ENCODE measurements at places on chromosomes 5 and 9.
A peak's percentile ranks its signal among the peaks of the same experiment; 100 is the strongest.

- no peak for DNase-seq
Observed at GRCh38 chr5:134097211-134097749, 17.2 kb upstream of the TCF7 start.

- no peak for DNase-seq
Observed at GRCh38 chr5:133284306-133284705, 232.5 kb downstream of the HSPA4 start.

GRCh38 chr9:107870927-107871680 lies 381.5 kb upstream of the KLF4 start:
- no peak for DNase-seq

DNA sequence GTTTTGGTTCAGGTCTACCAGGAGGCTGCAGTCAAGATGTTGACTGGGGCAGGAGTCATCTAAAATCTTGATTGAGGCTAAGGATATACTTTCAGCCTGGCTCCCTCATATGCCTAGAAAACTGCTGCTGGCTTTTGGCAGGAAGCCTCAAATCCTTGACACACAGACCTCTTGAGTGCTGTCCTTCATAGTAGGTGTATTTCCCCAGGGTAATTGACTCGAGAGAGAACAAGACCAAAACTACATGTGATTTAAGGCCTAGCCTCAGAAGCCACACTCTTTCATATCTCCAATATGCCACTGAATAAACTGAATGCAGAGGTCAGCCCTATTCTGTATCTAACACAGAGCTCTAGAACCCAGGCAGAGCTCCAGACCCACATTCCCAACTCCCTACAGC lies 402.3 kb upstream of the ADAMTS16 start:
- DNase-seq: no peak

DNA sequence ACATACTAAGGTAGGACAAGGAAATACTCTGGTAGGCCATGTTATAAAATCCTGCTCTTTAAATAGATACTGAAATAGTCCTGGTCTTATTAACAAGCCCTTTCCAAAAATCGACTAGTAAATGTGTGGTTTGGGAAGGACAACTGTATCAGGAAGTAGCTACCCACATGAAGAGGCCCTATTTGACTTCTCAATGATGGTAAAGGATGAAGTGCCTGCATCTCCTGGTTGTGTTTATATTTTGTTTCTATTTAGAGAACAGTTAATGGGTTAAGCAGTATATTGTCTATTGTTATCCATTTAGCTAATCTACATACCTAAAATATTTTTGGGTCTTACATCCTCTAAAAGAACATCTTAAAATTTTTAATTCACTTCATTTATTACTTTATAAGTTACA lies 12.5 kb downstream of the GDF9 start:
- DNase-seq: no peak

DNA sequence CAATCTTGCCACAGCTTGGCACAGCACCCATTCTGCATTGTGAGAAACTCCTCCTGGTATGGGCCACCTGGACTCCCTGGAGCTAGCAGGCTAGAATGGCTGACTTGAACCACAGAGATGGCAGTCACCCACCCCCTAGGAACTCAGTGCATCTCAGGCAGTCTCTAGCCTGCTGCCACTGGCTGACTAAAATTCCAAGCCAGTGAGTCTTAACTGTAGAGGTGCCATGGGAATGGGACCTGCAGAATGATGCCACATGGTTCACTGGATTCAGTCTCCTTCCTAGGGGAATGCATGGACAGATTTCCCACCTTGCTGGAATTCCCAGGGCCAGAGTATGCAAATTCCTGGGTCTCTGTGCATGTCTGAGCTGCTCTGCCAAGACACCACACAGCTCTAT lies 382.9 kb downstream of the MAN2A1 start:
- no peak for DNase-seq

DNA sequence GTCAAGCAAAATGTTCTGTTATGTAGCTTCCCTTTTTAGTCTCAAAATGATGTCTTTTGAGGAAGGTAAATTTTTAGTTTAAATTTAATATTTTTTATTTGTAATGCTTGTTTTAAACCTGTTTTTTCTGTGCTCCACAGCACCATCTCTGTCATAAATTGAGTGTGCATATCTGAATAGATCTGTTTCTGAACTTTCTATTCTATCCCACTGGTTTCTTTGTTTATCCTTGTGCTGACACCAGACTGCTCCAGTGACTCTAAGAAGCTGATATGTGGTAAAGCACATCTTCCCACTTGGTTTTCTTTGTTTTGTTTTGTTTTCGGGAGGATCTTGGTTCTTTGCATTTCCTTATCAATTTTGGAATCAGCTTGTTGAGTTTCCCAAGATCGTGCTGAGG lies 7.1 kb upstream of the RNF145 start:
- DNase-seq: no peak

DNA sequence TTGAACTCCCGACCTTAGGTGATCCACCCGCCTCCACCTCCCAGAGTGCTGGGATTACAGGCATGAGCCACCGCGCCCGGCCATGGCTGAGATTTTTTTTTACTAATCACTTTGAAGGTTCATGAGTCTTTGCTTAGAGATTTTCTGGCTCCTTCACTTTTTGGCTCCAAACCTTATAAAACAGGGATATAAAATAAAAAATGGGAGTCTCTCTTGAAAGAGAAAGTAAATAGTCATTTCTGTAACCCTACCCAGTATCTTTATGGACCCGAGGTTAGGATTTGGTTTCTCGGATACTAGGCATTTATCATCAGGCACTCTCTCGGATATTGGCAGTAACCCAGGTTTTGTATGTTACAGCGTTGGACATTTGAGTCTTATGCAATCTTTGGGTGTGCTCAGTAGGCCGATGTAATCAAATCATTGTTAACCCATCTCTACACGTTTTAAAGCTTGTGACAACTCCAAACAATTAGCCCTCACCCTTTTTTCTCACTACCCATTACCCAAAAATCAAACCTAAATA lies 25.3 kb downstream of the STXBP1 start:
- DNase-seq: no peak

- peak; percentile 37 for DNase-seq
Observed at GRCh38 chr9:96442491-96442890, 7.5 kb upstream of the HABP4 start.

DNA sequence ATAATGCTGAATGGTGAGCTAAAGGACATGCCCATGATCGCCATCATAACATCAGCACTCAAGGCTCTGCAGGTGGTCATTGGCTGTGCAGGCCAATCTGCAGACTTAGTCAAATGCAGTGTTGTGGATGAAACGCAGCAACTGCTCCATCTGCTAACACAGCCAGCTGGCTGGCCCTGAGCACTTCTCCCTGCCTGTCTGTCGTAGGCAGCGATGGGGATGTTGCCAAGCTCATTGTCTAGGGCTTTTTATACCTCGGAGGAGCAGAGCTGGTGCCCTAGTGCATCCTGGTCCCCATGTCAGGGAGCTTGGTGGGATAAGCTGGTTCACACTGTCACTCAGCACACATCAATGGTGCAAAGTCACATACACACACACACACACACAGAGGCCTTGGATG lies 189.4 kb downstream of the TENT4A start:
- DNase-seq: no peak

DNA sequence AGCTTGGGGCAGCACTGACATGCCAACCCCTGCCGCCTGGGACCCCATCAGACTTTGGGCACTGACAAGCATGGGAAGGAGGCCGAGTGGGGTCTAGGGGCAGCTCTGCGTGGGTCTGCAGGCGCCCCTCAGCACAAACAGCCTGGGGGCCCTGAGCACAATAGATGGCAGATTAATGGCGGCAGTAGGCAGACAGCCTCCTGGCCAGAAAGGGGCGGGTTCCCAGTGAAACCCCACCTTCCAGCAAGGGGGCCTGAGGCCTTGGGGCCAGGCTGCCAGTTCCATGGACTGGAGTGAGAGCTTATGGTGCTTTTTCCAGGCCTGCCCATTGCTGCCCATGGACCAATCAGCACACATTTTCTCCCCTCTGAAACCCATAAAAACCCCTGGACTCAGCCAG lies 2031.2 kb downstream of the EFNA5 start:
- no peak for DNase-seq

DNA sequence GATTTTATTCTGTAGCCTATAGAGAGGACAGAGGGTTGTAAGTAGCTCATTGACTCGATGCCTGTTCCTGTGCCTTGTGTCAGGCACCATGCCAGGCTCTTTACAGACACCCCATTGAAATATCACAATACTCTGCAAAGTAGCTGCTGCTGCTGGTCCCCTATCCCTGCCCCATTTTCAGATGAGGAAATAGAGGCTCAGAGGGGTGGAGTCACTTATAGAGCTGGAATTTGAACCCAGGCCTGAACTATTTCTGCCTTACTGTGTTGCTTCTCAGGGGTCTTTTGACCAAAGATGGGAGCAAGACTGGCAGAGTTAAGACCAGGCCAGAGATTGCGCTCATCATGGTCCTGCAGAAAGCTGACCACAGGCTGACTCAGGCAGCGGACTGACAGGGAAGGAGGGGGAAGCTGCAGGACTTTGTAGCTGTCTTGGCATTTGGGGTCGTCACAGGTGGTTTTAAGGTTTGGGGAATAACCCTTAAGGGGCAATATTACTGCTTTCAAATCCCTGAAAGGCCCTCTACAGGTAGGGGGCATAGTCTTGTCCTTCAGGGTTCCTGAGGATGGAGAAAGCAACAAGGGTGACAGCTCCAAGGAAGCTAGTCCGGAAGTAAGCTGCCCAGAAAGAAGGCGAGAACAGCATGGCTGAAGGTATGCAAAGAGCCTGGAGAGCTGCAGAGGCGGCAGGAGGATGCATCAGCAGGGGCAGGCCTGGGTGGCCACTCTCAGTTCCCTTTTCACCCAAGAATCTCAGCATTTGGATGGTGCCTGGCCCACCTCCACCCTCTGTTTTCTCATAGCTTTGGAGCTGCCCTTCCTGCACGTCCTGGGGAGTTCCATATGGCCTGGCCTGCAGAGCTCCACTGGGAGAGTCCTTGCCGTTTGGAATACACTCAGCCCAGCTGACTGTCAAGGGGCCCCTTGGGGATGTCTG lies 18.3 kb upstream of the NDST1 start:
- DNase-seq: peak; percentile 79

GRCh38 chr9:72454871-72455491 lies 66.4 kb upstream of the TMC1 start:
- no peak for DNase-seq

DNA sequence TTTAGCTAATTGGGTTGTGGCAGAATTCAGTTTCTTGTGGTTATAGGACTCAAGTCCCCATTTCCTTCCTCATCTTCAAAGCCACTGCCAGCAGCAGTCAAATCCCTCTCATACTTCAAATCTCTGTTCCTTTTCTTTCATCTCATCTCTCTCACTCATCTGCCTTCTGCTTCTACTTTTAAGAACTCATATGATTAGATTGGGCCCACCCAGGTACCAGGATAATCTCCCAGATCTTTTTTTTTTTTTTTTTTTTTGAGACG lies 8.0 kb upstream of the REEP5 start:
- DNase-seq: peak; percentile 69

DNA sequence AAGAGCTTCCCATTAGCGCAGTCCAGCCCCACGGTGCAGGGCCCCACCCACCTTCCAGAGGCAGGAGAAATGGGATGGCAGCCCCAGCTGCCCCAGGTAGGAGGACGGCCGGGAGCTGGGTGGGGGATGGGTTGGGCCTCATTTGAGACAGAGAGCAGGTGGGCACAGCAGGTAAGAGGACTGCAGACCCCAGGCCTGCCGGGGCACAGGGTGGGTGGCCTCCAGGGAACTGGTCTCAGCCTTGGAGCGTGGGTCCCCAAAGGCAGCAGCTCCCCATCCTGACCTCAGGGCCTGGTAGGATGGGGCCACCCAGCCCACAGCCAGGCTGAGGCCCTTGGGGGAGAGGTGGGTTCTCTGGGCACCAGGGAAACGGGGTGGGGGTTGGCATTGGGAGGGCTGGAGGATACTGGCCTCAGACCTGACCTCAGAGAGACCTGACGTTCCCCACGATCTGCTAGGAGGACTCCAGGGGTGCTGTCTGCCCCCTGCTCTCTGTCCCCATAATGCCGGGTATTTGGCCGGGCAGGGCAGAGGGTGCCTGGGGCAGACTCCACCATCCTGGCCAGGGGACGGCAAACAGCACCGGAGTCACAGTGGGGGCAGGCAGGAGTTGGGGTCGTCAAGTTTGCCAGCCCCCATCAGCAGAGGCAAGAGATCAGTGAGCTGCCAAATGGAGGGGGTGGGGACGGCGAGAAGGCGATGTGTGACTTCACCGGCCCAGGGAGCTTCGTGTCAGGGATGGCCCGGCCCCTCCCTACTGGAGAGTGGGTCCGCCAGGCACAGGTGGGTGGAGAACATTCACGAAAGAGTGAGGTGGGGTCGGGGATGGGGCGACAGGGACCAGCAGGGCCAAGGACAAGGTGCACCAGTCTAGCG lies 6.8 kb upstream of the QRFP start:
- DNase-seq: no peak

- DNase-seq: no peak
Observed at GRCh38 chr5:1522601-1523479, 920 bp downstream of the LPCAT1 start.

DNA sequence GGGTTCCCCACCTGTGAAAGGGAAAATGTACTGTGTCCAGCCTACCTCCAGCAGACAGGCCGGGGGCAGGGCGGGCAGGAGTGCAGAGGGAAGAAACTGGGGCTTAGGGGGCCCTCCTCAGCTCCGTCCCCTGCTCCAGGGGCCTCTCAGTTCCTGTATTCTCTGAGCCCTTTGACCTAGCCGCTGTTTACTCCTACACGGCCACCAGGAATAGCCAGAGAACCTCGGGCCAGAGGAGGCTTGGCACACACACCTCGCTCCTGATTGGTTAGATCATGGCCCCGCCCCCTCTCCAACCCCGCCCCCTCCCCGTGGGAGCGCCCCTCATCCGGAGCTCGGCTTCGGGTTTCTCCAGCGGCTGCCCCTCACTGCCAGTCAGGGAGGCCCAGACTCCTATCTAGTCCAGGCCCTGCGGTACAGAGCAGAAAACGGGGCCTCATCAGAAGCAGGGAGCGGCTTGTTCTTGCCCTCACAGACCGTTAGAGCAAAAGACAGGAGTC lies 2.2 kb downstream of the ST6GALNAC6 start:
- peak; percentile 39 for DNase-seq

- no peak for DNase-seq
Observed at GRCh38 chr5:40780199-40780598, 18.0 kb downstream of the PRKAA1 start.

GRCh38 chr5:176541338-176542134 lies 4.3 kb upstream of the RNF44 start:
- peak; percentile 57 for DNase-seq

- DNase-seq: no peak
Observed at GRCh38 chr9:35116539-35116897, 856 bp upstream of the ATOSB start.

Measured in CD14-positive monocyte (primary cell).